Stimulated activated CD8-positive, alpha-beta memory T cell treated with anti-CD3 and anti-CD28 coated beads, Interleukin-4, amount 100 ng/mL, for 24 hours (primary cell): ENCODE measurements at places on chromosomes 1 and 21.

DNA sequence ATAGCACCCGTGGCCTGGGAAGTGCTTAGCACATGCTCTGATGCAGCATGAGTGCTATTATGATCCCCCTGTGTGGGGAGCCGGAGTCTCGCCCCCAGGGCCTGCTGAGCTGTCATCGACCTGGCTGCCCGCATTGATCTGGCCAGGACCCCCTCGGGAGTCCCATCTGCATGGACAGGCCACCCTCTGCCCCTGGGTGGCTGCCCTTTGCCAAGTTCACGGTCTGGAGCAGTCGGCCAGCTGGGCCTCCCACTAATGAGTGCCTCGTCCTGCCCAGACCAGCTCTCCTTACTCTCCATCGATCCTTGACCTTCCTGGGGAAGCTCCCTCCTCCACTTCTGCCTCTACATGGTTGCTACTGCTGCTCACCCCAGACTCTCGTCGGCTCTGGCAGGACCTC lies 121.8 kb upstream of the RUNX3 start:
- no peak for DNase-seq

DNA sequence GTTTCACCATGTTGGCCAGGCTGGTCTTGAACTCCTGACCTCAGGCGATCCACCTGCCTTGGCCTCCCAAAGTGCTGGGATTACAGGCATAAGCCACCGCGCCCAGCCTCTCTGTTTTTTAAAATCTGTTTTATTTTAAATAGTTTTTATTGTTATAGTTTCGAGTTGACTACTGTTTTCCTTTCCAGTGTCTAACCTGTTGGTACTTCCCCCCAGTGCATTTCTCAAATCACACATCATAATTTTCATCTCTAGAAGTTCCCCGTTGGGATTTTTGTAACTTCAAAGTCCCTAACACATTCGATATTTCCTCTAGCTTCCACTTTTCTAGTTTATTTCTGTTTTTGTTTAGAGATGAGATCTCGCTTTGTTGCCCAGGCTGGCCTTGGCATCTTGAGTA lies 7.5 kb downstream of the HES4 start:
- no peak for DNase-seq

DNA sequence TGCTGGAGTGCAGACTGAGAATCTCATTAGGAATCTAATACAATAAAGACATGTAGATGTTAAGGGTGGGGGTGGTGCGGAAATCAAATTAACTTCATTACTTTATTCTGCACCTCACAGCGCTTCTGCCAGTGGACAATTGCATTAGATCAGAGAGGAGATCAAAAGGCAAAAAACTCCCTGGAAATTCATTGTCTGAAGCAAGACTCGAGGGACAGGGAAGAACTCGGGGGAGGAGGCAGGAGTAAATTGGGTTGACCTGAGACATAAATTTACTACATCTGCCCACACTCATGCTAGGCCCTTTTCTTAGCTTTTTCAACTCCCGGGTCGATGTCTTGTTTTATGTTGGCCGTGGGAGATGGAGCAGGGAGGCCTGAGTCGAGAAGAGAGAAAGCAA lies 315.4 kb downstream of the SPATA17 start:
- no peak for DNase-seq

DNA sequence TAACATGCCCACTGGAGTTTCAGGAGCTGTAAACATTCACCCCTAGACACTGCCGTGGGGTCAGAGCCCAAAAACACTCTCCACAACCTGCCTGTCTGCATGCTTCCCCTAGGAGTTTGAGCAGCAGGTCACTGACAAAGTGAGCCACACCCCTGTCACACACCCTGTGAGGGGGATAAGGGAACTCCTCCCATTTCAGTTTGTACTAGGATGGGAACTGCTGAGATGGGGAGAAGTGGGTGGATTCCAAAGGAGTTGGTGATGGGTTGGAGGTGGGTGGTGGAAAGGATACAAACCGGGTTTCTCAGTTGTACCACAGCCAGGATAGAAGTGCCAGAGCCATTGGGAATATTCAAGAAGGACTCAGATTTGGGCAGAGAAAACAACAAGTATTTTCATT lies 140.2 kb downstream of the MIS18A start:
- DNase-seq, result no peak

- no peak for DNase-seq
Measured at GRCh38 chr1:45258059-45258650, 51.8 kb upstream of the ZSWIM5 start.

GRCh38 chr21:37436174-37436573 lies 69.6 kb downstream of the DYRK1A start:
- no peak for DNase-seq

DNA sequence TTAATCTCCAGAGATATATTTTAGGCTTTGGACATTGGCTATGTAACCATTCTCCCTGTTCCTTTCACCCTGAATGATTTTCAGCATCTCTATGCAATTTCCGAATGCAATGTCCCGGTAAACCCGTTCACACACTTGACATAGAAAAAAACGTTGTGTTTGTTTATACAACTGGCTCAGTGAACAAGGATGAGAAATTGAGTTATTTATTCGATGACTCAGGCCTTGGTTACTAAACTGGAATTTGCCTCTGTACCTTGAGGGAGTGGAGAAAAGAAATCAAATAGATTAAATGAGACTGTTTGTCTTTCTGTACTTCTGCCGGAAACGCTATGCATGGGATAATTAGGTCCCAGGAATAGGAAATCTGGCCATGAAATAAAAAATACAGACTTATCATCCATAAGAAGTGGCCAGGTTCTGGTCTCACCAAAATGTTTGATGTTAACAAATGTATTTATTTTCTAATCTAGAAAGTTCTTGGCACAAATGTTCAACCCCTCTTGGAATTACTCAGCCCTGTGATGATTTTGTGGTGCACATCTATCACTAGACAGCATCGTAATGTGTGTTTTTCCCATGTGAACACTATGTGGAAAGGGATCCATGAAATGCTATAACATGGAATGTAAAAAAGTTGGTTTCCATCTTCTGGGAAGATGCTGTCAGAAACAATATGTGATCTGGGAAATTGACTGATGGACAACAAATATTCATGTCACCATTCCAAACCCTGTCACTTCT lies 253.9 kb downstream of the DUSP10 start:
- no peak for DNase-seq

GRCh38 chr1:36211841-36212240 lies 12.4 kb upstream of the THRAP3 start:
- DNase-seq, result no peak

GRCh38 chr1:64265141-64265540 lies 61.7 kb downstream of the UBE2U start:
- DNase-seq, result no peak

GRCh38 chr1:32761253-32761877 lies 55.8 kb downstream of the YARS1 start:
- peak; percentile 15 for DNase-seq

GRCh38 chr1:221166559-221167318 lies 287.5 kb downstream of the HLX start:
- DNase-seq, result no peak

GRCh38 chr21:25639551-25640201 lies 618 bp downstream of the JAM2 start:
- DNase-seq, result peak; percentile 5

DNA sequence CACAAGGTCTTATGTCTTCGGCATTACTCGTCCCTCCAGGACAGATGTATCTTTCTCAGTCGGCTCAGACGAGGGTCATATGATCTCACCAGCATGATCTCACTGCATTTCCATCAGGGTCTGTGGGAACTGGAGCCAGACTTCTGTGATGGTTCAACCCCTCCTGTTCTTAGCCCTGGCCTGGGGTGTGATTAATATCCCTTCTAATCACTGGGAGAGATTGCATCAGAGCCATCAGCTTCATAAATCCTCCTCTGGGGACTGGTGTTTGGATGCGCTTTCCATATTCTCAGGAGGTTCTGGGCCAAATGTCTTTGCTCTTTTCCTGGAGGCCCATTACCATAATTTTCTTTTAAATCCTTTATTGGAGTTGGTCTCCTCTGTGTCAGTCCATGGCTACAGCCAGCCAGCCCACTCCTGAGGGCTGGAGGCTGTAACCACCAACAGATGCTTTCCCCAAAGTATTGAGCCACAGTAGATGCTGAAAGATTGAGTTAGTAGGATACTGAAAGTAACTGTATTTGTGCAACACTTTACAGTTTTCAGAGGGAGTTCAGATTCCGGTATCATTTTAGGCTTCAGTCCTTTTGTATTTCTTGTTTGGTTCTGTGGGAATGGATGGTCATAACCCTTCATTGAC lies 20.0 kb downstream of the CACNA1E start:
- no peak for DNase-seq

DNA sequence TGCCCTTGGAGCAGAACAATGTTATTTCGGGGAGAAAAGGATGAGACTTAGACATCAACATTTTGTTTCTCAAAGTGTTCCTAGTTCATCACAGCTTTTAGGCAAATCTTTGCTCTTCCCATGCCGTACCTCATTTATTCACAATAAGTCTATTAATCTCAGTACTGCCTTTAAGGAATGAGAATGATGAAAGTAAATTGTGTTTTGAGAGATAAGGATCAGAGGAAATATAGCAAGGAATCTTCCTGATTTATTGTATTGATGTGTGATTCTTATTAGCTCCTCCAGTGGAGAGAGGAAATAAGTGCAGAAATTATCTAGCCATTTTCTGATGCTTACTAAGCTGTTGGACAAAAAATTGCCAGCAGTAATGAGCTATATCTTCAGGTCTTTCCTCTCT lies 2.0 kb downstream of the POLR3C start:
- no peak for DNase-seq

DNA sequence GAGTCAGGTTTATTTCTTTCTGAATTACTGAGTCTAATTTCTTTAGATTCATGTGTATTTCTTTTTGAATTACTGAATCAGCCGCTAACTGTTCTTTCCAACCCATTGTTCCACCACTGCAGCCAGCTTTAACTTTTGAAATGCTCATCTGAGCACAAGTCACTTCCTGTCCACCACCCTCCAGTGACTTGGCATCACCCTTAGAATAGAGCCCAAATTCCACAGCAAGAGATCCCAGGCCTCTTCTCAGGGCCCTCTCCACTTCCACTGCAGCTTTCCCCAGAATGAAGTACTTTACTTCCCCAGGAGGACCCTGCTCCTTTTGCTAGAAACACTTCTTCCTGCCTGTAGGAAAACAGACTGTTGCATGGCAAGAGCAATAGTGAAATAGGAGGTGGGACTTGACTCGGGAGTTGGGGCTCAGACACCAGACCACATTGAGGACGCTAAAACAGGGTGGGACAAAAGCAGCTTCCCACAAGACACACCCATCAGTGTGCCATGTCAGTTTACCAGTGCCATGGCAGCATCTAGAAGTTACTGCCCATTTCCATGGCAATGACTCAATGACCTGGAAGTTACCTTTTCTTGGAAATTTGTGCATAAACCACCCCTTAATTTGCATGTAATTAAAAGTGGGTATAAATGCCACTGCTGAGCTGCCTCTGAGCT lies 56.5 kb upstream of the ADAR start:
- DNase-seq, result no peak

DNA sequence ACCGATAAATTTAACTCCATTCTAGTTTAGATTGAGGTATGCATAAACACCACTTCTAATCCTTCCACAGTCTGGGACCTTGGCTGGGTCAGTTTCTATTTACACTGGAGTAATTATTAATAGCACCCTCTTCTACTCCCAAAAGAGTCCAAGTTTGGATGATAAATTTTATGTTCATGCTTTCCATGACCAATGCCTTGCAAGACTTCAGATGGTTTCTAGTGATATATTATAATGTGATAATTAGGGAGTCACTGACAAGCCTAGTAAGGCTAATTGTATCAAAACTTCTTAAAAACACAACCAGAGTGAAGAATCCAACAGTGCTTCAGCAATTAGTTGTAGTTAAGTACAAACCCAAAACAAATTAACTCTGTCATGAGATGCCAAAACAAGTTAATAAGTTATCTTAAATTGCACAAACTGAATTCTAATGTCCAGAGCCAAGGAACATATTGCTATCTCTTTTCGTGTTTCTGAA lies 489.6 kb downstream of the TTLL7 start:
- no peak for DNase-seq

GRCh38 chr21:42433946-42434551 lies 30.3 kb downstream of the UBASH3A start:
- DNase-seq, result no peak

GRCh38 chr21:27001526-27001925 lies 34.6 kb upstream of the ADAMTS5 start:
- no peak for DNase-seq

- no peak for DNase-seq
Measured at GRCh38 chr1:6002714-6003501, 10.7 kb upstream of the NPHP4 start.

DNA sequence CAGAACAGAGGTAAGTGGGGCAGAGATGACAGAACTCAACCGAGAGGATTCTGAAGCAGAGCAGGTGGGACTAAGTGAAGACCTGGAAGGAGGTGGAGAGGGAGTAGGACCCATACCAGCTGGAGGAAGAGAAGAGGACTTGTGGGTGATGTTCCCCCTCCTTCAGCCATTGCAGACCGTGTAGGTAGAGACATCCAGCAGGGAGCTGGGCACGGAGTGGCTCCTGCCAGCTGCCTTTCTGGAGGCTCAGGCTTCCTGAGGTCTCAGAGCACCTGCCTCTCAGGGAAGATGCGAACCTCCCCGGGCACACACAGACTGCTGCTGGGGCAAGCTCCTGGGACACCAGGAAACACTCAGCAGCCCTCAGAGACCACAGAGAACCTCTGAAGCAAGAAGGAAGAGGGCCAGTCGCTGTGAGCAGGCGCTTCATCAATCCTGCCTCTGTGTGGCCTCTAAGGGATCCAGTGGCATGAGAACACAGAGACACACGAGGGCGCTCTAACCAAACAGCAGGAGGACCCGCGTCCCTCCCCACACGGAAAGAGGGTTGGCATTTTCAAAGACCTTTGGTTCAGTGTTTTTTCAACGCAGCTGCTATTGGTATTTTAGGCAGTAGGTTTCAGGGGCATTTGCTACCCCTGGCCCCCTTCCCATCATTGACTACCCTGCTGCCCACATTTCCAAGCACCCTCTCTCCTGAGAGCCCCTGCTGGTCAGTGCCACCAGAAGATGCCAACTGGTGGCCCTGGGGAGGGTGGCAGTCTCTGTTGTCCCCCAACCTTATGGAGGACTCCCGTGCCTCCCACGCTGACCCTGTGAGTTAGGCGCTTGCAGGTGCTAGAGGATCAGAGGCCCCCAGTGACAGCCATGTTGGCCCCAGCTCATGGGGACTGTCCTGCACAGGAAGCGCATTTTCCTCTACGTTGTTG lies 89.6 kb upstream of the EDN2 start:
- peak; percentile 56 for DNase-seq
